Natural killer cell treated with Interleukin-12 subunit alpha and Interleukin-12 subunit beta and Interleukin-15 and Interleukin-18, amount 100 ng/mL, for 72 hours (primary cell): ENCODE measurements at places on chromosomes 16 and 17. TPM values are rescaled to one million over a fixed set of nuclear protein-coding genes. Genes with fewer than 3 reads are reported as not detected.
A peak's percentile ranks its signal among the peaks of the same experiment; 100 is the strongest.

DNA sequence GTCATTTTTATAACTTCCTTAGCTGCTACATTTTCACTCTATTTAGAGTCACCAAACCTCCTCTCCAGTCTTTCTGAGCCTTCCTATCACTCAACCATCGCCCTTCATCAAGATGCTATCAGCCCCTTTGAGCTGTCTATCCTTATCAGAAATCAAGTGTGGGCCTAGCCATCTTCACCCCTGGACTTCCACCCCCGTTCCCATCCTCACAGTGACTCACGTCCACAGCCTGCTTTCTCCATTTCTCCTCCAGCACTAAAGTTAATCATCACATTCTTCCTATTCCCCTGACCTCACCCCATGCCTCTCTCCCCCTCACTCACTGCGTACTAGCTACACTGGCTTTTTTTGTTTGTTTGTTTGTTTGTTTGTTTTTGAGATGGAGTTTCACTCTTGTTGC, 2.4 kb upstream of the TEKT3 start:
- no peaks in the 10 kb centered on the region for H3K36me3 ChIP-seq
- no peak for DNase-seq
- peaks cover 5% of the 10 kb centered on the region for H3K4me1 ChIP-seq
- no peak overlapping the region for H3K4me3 ChIP-seq

The OMG gene
- total RNA-seq, result 0.48 TPM

DNA sequence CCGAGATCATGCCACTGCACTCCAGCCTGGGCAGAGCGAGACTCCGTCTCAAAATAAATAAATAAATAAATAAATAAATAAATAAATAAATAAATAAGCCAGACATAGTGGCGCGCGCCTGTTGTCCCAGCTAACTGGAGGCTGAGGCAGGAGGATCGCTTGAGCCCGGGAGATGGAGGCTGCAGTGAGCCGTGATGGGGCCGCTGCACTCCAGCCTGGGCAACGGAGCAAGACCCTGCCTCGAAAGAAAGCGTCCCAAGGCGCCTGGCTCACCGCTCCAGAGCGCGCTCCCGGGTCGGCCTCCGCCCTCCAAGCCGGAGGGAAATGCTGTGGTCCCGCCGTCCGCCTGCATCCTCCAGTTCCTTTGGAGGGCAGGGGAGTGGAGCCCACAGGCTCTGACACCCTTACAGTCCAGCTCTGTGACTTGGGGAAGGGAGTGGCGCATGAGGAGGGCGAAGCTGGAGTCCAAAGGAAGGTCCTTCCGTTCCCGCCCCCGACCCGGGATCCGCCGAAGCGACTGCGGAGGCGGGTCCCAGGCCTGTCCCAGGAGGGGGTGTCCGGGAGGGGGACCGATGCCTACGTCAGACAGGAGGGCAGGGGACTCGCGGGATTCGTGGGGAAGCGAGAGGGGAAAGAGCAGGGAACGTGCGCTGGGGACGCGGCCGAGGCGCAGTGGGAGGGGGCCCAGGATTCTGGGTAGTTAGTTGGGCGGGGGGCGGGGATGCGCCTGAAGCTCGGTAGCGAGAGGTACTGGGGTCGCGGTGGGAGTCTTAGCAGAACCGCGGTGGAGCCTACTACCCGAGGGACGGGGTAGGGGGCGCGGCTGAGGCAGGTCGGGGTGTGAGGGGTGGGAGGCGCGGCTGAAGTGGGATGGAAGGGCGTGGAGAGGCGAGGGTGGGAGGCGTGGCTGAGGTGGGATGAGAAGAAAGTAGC, 8.4 kb upstream of the TRPV2 start:
- no peaks in the 10 kb centered on the region for H3K36me3 ChIP-seq
- no peak overlapping the region for H3K27ac ChIP-seq
- no peak for DNase-seq
- H3K4me3 ChIP-seq, result no peak overlapping the region

The GPR139 gene
- not detected for total RNA-seq

DNA sequence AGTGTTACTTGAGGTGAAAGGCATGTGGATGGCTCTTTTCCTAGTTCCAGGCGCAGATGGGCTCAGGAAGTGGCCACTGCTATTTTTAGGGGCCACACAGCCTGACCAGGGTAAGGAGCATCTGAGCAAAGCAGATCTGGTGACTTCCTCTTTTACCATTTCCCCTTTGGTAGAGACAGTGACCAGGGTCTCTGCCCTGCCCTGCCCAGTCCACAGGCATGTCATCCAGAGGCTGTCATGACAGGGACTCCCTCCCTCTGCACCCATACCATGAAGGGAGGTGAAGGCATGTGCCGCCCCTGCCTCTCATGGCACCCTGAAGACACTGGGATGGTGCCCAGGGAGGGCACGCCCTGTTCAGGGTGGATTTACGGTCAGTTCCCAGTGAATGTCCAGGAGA, 2.2 kb downstream of the PLA2G15 start:
- no peaks in the 10 kb centered on the region for H3K36me3 ChIP-seq
- H3K27ac ChIP-seq, result no peak overlapping the region
- no peak for DNase-seq
- H3K4me3 ChIP-seq, result no peak overlapping the region
- H3K4me1 ChIP-seq, result peaks cover 22% of the 10 kb centered on the region

The ACSM5 gene
- not detected for total RNA-seq

The MYO15B gene
- 49.0 TPM for total RNA-seq

GRCh38 chr17:5596421-5596820, 12.1 kb upstream of the NLRP1 start:
- no peak for DNase-seq
- no peaks in the 10 kb centered on the region for H3K4me1 ChIP-seq
- no peak overlapping the region for H3K4me3 ChIP-seq
- H3K36me3 ChIP-seq, result no peaks in the 10 kb centered on the region
- peaks cover 43% of the 10 kb centered on the region for H3K27me3 ChIP-seq

DNA sequence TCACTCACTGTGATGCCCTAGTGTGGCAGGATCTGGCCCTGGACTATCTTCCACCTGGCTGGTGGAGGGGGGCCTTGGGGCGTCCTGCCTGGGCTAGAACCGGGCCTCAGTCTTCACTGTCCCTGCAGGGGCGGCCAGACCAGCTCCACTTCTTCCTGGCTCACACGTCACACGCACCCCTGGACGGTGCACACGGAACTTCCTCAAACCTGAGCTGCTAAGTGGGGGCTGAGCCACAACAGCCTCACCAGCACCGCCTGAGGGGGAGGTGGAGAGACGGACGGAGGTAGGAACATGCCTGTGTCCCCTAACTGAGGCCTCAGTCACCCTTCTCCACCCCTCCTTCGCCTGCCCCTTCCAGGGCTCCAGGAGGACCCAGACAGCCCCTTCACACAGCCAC, 36.6 kb downstream of the TIMM22 start:
- no peaks in the 10 kb centered on the region for H3K36me3 ChIP-seq
- no peaks in the 10 kb centered on the region for H3K27me3 ChIP-seq
- no peak for DNase-seq
- H3K4me1 ChIP-seq, result peaks cover 14% of the 10 kb centered on the region

DNA sequence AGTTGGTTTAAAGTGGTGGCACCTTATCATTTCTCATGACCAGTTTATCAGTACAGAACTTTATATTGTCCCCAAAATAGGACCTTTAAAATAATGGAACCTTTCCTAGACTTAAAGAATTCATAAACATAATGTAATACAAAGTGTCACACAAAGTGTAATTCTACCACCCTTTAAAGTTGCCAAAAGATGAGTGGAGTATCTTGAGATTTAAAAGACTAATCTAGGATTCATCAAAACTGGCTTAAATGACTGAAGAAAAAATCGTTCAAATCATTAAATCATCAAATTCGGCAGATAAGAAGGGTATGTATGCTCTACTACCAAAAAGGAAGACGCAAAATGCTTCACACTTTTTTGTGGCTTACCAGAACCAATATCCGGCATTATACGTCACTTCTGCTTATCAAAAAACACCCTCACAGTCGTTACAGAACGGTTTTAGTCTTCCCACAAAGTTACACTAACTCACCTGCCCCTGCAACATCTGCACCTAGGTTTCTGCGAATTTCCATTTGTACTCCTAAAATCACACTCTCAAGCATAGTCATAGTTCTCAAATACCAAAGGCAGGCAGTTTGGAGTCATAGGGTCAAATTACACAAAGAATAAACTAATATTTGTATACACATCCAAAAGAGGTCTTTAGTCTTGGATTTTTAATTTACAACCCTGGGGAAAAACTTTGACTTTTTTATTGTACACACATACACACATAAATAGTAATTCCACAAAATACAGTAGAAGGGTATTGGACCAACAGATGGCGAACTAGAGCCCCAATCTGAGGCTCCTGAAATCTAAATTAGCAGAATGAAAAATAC, 1.4 kb upstream of the KANSL1 start:
- peak; percentile 81 for DNase-seq
- H3K27ac ChIP-seq, result peak overlapping the region; percentile 99
- H3K36me3 ChIP-seq, result peaks cover 20% of the 10 kb centered on the region
- no peaks in the 10 kb centered on the region for H3K27me3 ChIP-seq
- peak overlapping the region; percentile 73 for H3K4me3 ChIP-seq

The SSTR5 gene
- not detected for total RNA-seq

DNA sequence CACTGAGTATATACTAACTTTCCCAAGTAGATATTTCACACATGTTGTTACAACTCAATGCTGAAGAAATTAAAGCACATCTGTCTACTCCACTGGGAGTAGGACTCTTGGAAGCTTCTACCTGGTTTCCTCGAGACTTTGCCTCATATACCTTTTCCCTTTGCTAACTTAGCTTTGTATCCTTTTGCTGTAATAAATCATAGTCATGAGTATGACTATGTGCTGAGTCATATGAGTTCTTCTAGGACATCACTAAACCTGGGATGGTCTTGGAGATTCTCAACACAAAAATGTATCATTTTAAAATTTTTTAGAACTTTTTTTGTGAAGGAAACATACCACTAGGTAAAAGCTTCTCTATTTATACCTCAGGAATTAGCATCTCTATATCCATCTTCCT, 39.8 kb downstream of the ABCA5 start:
- no peaks in the 10 kb centered on the region for H3K27me3 ChIP-seq
- peaks cover 23% of the 10 kb centered on the region for H3K36me3 ChIP-seq
- H3K4me1 ChIP-seq, result peaks cover 2% of the 10 kb centered on the region

- H3K4me1 ChIP-seq, result peaks cover 40% of the 10 kb centered on the region
- H3K27ac ChIP-seq, result no peak overlapping the region
- no peaks in the 10 kb centered on the region for H3K36me3 ChIP-seq
- no peak for DNase-seq
Observed at GRCh38 chr17:80585890-80586845, 41.5 kb downstream of the RPTOR start.

DNA sequence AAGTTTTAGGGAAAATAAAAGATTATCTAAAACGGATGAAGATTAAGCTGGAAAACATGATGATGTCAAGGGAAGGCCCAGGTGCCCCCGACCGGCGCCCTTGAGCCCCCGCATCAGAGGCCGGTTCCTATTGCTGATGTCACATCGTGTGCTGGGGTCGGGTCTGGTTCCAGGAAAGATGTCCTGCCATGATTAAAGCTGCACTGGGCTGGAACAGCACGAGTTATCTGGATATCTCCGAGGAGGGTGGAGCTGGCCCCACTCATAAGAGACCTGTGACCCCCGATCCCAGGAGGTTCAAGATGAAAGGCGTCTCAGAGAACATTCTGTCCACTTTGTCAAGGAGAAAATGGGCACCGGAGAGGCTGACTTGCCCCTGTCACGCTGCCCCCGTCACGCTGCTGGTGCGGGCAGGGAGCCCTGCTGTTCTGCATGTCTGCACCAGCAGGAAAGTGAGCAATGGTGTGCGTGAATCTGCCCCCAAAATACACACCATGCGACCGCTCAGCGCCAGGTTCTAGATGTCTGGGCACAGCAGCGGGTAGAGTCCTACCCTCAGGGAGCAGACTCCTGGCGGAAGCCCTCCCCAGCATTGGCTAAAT, 53.0 kb downstream of the ENGASE start:
- H3K4me3 ChIP-seq, result no peak overlapping the region
- no peaks in the 10 kb centered on the region for H3K36me3 ChIP-seq
- H3K27me3 ChIP-seq, result peaks cover 4% of the 10 kb centered on the region
- no peaks in the 10 kb centered on the region for H3K4me1 ChIP-seq
- DNase-seq, result no peak

DNA sequence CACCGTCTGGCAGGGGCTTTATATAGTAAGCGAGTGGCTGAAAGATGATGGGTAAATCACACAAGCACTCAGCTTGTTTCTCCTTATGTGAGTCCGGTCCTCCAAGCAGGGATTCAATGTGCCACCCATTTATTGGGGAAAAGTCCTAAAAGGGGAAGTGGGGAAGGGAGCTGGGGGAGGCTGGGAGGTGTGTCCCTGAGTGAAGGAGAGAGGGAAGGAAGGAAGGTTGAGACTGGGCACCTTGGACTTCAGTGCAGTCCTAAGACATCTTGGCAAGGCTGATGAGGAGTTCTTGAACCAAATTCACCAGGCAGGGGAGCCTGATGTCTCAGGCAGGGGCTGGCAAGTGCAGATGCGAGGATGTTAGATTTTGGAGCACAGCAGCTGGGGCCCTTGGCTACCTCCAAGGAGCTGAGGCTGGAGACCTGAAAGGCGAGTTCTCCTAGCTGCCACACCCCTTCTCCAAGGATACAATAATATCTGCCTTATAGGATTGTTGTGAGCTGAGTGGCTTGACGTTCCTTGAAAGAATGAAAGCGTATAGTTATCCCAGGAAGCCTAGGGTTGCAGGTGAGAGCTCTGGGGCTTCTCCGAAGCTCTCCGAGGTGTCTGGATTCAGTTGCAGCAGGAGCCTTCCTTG, 23.0 kb upstream of the CYLD start:
- peaks cover 30% of the 10 kb centered on the region for H3K4me1 ChIP-seq
- H3K4me3 ChIP-seq, result no peak overlapping the region
- DNase-seq, result no peak
- H3K27ac ChIP-seq, result peak overlapping the region; percentile 70
- H3K27me3 ChIP-seq, result no peaks in the 10 kb centered on the region

DNA sequence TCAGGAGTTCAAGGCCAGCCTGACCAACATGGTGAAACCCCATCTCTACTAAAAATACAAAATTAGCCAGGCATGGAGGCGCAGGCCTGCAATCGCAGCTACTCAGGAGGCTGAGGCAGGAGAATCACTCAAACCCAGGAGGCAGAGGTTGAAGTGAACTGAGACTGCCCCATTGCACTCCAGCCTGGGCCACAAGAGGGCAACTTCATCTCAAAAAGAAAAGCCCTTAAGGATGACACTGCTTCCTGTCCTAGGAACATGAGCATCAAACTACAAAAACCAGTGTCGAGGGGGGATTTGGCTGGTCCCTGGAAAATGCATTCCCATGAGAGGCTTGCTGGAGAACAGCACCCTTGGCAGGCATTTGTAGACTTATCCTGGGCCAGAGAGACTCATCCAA, 449.5 kb upstream of the PSMD7 start:
- H3K4me1 ChIP-seq, result no peaks in the 10 kb centered on the region
- no peak overlapping the region for H3K27ac ChIP-seq
- H3K4me3 ChIP-seq, result no peak overlapping the region
- no peaks in the 10 kb centered on the region for H3K36me3 ChIP-seq
- DNase-seq, result no peak
